Occipital lobe (tissue), 3 donors: ENCODE measurements at places on chromosomes 5 and 9.

DNA sequence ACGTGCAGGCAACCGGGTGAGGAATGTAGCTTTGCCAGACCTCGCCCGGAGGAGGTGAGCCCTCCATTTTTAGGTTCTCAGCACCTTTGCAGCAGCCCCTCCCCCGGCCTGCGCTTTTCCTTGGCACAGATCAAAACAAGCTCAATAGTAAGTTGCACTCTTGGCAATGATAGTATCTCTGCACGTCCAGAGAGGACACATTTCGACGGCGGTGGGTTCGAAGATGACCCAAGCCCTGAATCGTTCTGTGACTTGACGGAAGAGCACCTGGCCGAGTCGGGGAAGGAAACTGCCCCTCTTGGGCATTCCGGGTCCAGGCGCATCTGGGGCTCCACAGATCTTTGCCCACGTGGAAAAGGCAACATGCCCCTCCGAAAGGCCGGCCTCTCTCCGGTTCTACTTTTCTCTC lies 904 bp downstream of the GDNF start:
- no peak for DNase-seq

- DNase-seq = no peak
Observed at GRCh38 chr5:76607353-76607871, 15.8 kb downstream of the F2RL2 start.

DNA sequence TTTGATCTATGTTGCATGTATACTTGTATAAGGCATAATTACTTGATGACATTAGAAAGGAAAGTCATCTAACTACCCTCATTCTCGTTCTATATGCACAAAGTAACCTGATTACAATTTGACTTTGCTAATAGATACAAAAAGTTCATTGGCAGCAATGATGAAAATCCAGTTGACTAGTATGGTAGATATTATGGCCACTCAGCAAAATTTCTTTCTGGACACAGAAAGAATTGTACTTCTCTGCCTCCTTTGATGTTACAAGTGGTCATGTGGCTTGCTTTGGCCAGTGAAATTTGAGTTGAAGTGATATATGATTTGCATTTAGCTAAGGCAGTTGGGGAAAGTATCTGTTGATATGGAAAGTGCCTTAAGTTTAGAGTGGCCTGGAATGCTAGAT lies 723.7 kb upstream of the ARRDC3 start:
- no peak for DNase-seq

DNA sequence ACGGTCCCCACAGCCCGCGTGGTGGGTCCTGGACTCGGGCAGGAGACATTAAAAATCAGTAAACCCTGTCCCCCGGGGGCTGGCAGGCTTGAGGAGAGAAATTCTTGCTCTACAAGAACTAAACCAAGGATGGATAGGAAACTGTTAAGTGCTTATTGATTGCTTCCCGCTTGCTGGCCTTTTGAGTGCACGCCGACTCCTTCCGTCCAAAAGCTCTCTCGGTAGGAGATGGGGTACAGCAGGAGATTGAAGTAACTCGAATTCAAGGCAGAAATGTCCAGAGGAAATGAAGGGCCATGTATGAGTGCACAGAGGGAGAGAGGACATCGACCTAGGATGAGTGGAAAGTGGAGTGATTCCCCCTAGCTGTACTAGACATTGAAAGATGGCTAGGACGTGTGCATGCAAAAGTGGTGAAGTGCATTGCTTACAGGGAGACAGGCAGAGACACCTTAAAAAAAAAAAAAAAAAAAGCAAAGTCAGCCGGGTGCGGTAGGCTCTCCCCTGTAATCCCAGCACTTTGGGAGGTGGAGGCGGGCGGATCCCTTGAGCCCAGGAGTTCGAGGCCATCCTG lies 923 bp downstream of the RECK start:
- DNase-seq = peak; percentile 44

DNA sequence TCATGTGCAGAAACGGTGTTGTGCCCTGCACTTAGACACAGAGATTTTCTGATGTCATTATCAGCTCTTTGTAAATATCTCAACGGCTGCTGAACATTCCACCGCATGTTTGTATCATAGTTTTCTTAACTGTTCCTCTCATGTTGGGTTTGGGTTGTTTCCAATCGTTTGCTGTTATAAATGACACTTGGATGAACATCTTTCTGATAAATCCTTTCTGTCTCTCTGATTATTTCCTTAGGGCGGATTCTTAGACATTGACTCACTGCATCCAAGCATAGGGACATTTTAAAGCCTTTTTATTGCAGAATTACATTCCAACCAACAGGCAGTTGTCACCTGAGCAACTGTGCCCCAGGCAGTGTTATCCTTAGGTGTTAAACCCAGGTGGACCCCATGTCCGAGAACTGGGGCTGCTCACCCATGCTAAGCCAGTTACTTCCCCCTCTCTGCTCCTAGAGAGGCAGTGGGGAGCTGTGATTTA lies 28.5 kb downstream of the COL5A1 start:
- DNase-seq = no peak

GRCh38 chr9:130191749-130192120 lies 19.5 kb downstream of the NCS1 start:
- DNase-seq = no peak

DNA sequence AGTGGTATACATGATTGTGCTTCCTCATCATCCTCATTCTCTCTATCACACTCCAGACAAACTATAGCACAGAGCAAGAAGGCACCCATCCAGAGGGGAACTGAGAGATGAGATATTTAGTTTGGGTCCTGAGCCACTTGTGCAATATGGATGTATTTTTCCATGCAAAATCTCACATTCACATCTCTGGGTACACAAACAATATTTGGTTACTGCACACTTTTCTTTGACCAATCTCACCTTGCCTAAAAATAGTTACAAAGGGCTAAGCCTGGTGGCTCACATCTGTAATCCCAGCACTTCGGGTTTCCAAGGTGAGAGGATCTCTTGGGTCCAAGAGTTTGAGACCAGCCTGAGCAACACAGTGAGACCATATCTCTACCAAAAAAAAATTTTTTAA lies 120.3 kb downstream of the SIL1 start:
- DNase-seq = no peak

- DNase-seq = no peak
Observed at GRCh38 chr5:21219966-21220365, 1232.0 kb upstream of the CDH18 start.

GRCh38 chr5:59187857-59188256 lies 605.0 kb downstream of the RAB3C start:
- no peak for DNase-seq

GRCh38 chr5:21397693-21398092 lies 1409.7 kb upstream of the CDH18 start:
- DNase-seq = no peak

GRCh38 chr9:127897193-127897692 lies 2.2 kb downstream of the ST6GALNAC6 start:
- peak; percentile 73 for DNase-seq

DNA sequence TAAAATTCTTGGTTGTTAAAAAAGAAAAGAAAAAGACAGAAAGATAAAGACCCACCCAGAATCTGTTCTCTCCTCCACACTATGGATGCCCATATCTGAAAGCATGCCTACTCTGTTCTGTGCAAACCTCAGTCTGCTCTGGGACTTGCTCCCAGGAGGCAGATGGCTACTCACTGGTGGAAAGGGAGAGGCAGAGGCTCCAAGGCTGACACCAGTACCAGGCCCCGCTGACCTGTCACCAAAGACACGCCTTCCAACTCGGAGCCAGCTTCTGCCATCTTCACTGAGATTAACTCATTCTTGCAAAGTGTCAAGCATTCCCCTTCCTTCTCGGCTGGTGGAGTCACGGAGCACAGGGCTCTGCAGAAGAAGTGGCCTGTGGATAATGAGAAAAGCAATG lies 21.6 kb downstream of the SH3TC2 start:
- no peak for DNase-seq
